ENCODE measurements at places on chromosomes 2 and 18.

GRCh38 chr2:109128048-109128615 lies 873 bp upstream of the SH3RF3 start:
- DNase-seq = peak; percentile 66

GRCh38 chr2:153235516-153235915 lies 243.0 kb downstream of the RPRM start:
- no peak for DNase-seq

GRCh38 chr2:42369532-42370229 lies 8.7 kb upstream of the COX7A2L start:
- DNase-seq = no peak

GRCh38 chr2:25215948-25216679 lies 47.7 kb upstream of the POMC start:
- peak; percentile 29 for DNase-seq

DNA sequence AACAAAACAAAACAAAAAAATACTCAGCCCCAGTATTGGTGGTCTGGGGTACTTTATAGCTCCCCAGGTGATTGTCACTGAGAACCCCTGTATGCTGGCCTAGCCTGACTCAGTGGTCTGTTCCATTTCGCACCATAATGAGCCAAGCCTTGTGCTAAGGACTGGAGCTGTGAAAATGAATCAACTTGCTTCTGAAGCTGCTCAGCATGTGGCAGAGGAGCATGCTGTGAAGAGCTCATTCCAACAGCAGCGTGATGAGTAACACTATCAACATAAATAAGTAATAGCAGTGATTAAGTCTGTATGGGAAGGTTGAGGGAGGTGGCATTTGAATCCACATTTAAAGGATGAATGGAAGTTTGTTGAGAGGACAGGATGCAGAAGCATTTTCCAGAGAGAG lies 67.2 kb upstream of the ATL2 start:
- no peak for DNase-seq

DNA sequence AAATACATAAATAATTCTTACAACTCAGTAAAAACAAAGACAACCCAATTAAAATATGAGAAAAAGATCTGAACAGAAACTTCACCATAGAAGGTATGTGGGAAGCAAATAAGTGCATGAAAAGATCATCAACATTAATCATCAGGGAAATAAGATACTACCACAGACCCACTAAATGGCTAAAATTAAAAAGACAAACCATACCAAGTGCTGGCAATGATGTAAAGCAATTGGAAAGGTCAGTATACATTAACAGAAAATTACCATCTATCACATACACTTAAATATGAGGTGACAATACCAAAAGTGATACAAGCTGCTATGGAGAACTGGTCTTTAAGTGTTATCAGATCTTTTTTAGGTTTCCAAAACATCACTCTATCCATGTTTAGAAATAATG lies 44.7 kb downstream of the TTR start:
- DNase-seq = no peak

DNA sequence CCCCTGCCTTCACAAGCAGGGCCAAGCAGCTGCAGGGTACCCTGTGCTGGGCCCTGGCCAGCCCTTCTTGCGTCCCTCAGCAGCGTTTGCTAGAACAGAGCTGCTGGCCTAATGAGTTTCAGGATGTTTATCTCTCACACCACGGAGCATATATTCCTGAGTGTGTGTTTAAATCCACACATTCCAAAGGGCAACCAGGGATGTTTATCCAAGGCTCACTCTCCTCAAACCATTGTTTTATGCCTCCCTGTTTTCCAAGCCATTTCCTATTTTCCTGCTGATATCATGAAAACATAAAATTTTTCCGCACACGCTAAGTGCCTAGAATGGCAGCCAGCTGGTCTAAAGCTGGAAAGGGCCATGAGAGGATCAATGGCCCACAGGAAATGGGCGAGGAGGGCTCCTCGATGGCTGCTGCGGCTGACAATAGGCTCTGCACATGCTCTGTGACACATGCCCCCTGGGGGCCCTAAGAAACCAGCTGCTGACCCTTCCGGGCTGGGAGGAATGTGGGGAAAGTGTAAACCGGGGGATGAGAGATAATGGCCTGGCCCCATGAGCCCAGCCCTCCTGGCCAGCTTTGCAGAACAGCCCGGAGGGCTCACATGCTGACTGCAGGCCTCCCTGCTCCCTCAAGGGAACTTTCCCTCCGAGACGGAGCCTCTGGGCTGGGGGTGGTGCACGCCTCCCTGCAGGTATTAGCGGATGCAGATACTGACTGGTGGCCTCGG lies 194.0 kb downstream of the NDUFA10 start:
- no peak for DNase-seq

DNA sequence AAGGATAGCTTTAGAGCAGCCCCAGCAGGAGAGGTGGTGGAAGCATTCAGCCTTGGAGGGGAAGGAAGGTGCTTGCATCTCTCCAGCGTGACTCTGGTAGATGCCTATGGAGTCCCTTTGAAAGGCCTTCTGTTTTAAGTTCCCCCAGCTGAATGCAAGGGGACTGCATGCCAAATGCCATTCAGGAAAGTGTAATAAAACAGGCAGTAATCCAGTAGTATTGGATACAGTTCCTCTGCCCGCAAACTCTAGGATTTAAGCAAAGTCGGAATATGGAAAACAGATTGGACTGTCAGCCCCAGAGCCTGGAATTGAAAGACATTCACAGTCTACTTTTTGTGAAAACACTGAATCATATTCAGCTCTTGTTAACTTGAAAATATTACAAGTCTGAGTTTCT lies 125.2 kb upstream of the GAREM1 start:
- no peak for DNase-seq

DNA sequence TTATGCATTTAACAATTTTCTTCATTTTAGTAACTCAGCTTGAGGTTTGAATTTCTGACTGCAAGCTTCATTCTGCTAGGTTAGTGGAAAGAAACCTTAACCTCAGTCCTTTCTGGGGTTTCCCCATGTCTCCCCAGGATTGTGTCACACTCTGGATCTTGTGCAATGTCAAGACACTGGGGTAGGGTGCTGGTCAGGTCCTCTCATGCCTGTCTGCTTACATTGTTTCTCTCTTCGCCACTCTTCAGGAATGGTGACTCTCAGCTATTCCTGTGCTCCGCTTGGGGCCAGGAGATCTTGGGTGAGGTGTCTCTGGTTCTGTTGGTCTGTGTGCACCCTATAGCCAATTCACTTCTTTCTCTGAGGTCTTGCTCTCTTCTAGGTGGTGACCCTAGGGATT lies 23.9 kb downstream of the CTLA4 start:
- no peak for DNase-seq

- DNase-seq = no peak
Observed at GRCh38 chr2:215609089-215610032, 173.5 kb upstream of the FN1 start.

GRCh38 chr2:49278141-49278540 lies 123.8 kb upstream of the FSHR start:
- no peak for DNase-seq

- DNase-seq = no peak
Observed at GRCh38 chr18:63477968-63478367, 1.2 kb downstream of the SERPINB5 start.

DNA sequence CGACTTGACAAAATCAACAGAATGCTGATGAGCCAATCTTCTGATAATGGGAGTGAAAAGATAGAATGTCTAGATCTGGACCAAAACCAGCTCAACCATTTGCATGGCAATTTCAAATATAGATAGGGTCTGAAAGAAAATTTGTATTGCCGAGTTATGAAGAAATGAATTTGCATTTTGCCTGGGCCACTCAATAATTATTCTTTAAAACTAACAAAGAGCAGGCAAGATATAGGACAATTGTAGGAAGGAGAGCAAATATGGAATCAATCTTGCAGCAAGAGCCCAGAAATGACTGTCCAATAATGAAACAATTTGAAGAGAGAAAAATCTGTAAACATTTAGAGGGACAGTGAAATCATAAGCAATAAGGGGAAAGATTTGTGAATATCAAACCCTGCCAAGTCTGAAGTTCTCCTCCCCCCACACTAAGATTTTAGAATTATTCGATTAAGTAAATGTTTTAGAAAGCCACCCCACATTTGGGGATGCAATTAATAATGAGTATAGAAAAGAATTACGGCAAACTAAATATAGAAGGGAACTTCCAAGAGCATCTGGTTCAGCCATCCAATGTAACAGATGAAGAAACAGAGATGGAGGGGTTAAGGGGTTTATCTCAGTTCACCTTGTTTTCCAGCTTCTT lies 377.4 kb downstream of the SETBP1 start:
- no peak for DNase-seq

- no peak for DNase-seq
Observed at GRCh38 chr2:46334389-46335271, 37.4 kb downstream of the EPAS1 start.

DNA sequence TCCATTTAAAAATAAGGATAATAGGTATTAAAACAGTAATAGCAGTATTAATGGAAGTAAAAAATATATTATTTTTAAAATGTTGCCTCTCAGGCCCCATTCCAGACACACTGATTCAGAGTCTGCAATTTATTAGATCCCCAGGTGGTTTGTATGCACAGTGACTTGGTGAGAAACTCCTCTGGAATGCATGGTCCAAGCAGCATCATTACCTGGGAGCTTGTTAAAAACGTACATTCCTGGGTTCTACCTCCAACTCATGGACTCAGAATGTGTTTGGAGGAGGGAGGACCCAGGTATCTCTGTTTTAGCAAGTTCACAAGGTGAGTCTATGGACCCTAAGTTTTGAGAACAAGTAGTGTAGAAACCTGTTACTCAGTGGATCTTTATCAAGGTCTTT lies 95.6 kb downstream of the ITGA4 start:
- DNase-seq = no peak

DNA sequence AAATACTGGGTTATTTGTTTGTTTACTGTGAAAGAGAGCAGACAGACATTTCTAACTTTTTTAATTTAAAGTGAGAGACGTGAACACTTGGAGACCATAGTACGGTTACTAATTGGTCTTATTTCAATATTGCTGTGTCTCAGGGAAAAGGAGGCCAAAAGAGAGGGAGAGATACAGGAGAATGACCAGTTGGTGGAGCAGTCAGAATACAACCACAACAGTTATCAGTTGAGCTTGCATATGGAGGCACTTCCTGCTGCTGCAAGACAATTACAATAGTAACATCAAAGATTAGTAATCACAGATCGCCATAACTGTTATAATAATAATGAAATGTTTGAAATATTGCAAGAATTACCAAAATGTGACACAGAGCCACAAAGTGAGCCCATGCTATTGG lies 58.2 kb downstream of the TWSG1 start:
- DNase-seq = no peak

GRCh38 chr2:45617496-45617895 lies 6.4 kb upstream of the SRBD1 start:
- no peak for DNase-seq

- no peak for DNase-seq
Observed at GRCh38 chr18:55778788-55779690, 191.0 kb upstream of the TCF4 start.

DNA sequence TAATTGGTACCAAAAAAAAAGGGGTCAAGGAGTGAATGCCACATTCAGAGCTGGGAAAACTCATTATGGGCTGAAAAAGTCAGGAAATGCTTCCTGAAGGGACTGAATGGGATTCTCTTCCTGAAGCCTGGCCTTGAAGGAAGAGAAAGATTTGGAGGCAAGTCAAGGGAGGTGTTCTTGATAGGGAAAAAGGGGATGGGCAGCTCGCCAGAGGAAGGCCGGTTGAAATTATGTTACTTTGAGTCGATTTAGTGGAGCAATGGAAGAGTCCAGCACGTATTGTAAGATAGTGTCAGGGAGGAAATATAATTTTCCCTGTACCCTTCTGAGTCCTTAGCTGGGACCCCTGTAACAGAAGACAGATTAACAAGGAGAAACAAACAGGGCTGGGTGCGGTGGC lies 115.3 kb upstream of the STPG4 start:
- DNase-seq = no peak

DNA sequence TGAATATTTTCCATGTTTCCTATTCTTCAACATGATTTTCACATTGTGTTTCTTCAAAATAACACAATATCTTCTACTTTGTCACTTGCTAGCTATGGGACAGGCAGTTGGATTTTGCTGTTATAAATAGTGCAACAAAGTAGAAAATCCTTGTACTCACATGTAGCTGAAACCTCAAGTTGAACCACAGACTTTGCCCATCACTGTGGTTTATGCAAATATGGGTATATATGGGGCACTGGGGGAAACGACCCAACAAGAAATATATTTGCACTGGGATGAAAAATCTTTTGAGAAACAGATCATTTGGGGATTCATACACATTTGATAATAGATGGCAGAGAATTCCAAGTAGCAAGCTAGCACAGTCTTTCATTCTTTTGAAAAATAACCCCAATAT lies 486.3 kb upstream of the MAP2 start:
- no peak for DNase-seq

- no peak for DNase-seq
Observed at GRCh38 chr18:63447066-63447465, 24.8 kb upstream of the VPS4B start.

DNA sequence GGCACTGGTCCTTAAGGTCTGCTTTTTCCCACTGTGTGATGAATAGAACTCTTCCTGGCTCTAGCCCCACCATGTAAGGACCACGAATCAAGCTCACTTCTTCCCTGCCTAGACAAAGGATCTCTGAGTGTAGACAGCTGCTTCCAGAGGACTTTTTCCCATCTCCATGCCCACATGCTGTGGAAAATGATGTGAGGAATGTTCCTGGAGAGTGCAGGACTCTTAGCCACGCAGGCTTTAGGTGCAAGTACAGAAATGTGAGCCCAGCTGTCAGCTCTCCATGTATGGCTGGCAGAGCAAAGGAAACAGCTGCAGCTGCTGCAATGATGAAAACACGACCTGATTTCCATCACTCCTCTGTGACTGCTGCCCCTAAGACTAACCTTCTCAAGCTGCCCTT lies 35.5 kb downstream of the NXPH2 start:
- DNase-seq = peak; percentile 3

GRCh38 chr2:172904236-172904635 lies 168.6 kb downstream of the RAPGEF4 start:
- no peak for DNase-seq
